MCF 10A (cell line): ENCODE measurements at places on chromosomes 7 and 10.

- DNase-seq: no peak
These were observed 396.5 kb upstream of the VSTM2A start for GRCh38 chr7:54145716-54146115.

- DNase-seq: peak; percentile 5
These were observed 258.0 kb downstream of the XPNPEP1 start for GRCh38 chr10:109665321-109665720.

- no peak for DNase-seq
These were observed 631.5 kb upstream of the NRP1 start for GRCh38 chr10:33965795-33966581.

DNA sequence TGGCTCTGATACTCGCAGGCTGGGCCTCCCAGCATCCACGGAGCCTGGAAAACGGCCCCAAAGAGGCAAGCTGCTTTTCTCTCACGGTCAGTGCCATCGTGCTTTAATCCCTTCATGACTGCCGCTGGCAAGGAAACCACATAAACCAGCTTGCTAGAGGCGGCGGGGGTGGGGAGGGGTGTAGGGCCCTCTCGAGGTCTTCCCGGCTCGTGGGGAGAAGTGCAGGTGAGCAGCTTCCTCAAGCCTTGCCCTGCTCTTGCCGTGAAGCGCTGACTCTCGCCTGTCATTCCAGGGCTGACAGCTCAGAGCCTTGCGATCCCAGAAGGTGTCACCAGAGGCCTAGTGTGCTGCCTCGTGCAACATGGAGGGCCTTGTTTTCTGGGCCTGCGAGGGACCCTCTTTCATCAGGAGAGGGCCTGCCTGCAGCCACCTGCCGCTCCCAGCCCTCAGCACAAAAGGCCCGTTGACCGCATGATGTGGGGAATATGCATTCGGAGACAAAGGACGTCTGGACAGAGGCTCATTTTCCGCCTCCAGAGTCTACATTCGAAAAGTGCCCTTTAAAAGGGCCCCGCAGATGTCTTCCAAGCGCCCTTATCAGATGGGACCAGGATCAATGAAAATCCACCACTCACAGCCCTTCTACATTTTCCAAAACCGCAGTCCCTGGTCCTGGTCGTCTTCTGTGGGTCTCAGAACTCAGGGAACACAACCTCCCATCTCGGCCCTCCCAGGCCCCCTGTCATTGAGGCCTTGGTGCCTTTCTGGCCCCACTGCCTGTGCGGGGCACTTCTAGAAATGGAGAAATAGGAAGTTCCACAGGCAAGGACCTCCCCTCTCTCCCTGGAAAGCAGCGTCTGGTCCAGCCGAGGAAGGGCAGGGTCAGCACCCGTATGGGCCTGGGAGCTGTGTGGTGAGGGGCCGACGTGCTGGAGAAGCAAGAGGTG lies 58.7 kb downstream of the ZRANB1 start:
- DNase-seq: no peak
